Osteoblast (primary cell): ENCODE measurements at places on chromosomes 2 and 18. TPM values are rescaled to one million over a fixed set of nuclear protein-coding genes. Genes with fewer than 3 reads are reported as not detected.

DNA sequence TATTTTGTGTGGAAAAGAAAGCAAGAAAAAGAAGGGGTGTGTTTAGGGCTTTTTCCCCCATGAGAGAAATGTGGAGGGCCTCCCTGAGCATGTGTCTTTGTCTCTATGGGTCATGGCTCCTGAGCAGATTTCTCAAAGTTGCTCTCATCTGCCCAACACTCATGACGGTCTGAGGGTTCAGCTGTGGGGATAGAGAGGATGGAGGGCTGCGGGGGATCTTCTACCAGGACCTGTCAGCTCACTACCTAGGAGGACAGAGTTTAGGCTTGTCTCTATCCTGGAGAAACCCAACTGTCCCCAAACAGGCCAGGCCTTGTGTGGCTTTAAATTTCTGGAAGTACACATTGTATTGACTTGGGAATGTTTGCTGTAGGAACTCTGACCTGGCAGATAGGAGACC, 342.2 kb downstream of the MYCN start:
- no peaks in the 10 kb centered on the region for H3K27me3 ChIP-seq
- H3K4me3 ChIP-seq, result no peak overlapping the region
- H3K4me1 ChIP-seq, result no peaks in the 10 kb centered on the region
- no peak overlapping the region for H3K27ac ChIP-seq
- DNase-seq, result no peak

DNA sequence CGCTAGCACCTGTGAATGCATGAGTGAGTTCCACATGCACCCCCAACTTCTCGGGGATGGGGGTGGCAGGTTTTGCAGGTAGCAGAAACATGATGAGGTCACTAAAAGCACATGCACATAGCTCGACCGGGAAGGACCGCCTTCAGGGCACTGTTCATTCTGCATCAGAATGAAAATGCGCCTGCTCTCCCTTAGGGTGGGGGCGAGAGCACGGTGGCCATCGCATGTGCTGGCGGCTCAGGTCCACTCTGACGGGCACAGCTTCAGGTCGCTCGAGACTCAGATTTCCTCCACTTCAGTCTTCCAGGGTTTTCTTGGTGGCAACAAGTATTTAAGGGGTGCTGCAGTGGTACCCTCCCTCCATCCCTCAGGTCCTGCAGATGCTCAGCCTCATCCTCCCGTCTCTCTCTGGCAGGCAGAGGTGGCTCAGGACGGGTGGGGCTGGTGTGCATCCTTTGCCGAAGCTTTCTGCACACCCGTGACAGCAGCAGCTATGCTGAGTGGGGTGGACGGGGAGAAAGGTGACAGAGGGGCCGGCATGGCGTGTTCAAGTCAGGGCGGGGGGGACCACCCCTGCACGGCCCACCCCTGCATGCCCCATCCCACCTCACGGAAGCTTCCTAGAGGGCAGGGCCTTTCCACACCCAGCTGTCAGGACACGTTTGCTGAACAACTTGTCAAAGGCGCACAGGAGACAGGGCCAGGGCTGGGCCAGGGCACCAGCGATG, 14.8 kb downstream of the KCNIP3 start:
- no peak for DNase-seq
- peaks cover 32% of the 10 kb centered on the region for H3K27me3 ChIP-seq
- H3K36me3 ChIP-seq, result no peaks in the 10 kb centered on the region
- peaks cover 23% of the 10 kb centered on the region for H3K4me1 ChIP-seq
- no peak overlapping the region for H3K27ac ChIP-seq

DNA sequence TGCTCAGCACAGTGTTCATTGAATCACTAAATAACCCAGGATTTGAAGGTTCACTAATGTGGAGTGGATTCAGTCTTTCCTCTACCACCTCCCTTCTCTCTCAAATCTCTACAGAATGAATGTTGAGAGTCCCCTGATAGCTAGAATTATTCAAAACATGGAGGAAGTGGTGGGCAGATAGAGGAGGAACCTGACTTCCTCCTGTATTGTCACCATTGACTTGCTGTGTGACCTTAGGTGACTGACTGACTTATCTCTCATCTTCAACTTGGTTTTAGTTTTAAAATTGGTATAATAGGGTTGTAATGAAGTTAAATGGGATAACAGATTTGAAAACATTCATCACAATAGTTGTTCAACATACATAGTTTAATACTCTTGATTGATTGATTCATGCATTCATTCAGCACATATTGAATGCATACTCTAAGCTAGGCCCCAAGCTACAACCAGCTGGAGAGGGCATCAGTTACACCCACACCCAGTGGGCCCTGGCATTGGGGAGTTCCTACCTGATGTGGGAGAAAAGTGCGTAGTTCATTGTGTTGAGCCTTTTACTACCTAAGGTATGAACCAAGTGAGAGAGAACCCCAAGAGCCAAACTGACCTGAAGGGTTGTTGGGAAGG, 96.0 kb downstream of the WDR7 start:
- H3K27ac ChIP-seq, result no peak overlapping the region
- no peaks in the 10 kb centered on the region for H3K27me3 ChIP-seq
- H3K4me3 ChIP-seq, result no peak overlapping the region
- DNase-seq, result no peak
- H3K4me1 ChIP-seq, result no peaks in the 10 kb centered on the region
- H3K36me3 ChIP-seq, result no peaks in the 10 kb centered on the region

GRCh38 chr18:62981566-62981965, 266.2 kb downstream of the PHLPP1 start:
- no peak overlapping the region for H3K27ac ChIP-seq
- no peak overlapping the region for H3K4me3 ChIP-seq
- H3K36me3 ChIP-seq, result peaks cover 2% of the 10 kb centered on the region

- peaks cover 15% of the 10 kb centered on the region for H3K4me1 ChIP-seq
- peak; percentile 85 for DNase-seq
- H3K27me3 ChIP-seq, result no peaks in the 10 kb centered on the region
- H3K4me3 ChIP-seq, result no peak overlapping the region
- no peaks in the 10 kb centered on the region for H3K36me3 ChIP-seq
- no peak overlapping the region for H3K27ac ChIP-seq
Observed at GRCh38 chr2:217370391-217370790, 510.5 kb upstream of the TNP1 start.

GRCh38 chr2:226736382-226736781, 63.2 kb downstream of the IRS1 start:
- H3K36me3 ChIP-seq, result peaks cover 31% of the 10 kb centered on the region
- no peak overlapping the region for H3K27ac ChIP-seq
- no peak for DNase-seq
- H3K4me1 ChIP-seq, result peaks cover 19% of the 10 kb centered on the region
- H3K27me3 ChIP-seq, result no peaks in the 10 kb centered on the region

GRCh38 chr2:15984368-15985255, 44.3 kb downstream of the MYCN start:
- DNase-seq, result no peak
- H3K4me3 ChIP-seq, result no peak overlapping the region
- no peaks in the 10 kb centered on the region for H3K36me3 ChIP-seq
- no peaks in the 10 kb centered on the region for H3K4me1 ChIP-seq
- H3K27me3 ChIP-seq, result no peaks in the 10 kb centered on the region
- H3K27ac ChIP-seq, result no peak overlapping the region

DNA sequence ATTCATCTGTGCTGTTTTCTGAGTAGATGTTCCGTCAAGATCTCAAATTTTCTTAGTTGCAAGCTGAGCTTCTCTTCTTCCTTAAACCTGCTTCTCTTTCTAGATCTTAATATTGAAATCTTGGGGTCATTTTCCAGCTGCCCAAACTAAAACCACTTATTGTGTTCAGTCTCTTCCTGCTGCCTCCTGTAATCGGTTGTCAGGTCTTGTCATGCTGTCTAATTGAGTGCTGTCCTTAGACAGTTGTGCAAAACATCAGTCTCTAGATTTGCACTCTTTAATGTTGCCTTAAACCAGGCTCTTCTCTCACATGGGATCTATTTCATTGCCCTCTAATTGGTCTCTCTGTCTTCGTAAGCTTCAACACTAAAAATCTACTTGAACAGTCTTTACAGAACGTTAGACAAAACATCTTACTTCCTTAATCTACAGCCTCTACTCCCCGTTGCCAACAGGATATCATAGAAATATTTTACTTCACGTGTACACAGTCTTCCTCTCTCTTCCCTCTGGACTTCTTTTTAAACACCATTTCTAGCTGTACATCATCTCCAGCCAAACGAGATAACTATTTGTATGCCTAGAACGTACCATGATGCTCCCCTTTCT, 34.9 kb downstream of the GPD2 start:
- H3K4me3 ChIP-seq, result no peak overlapping the region
- no peaks in the 10 kb centered on the region for H3K36me3 ChIP-seq
- H3K4me1 ChIP-seq, result peaks cover 15% of the 10 kb centered on the region
- no peak for DNase-seq

DNA sequence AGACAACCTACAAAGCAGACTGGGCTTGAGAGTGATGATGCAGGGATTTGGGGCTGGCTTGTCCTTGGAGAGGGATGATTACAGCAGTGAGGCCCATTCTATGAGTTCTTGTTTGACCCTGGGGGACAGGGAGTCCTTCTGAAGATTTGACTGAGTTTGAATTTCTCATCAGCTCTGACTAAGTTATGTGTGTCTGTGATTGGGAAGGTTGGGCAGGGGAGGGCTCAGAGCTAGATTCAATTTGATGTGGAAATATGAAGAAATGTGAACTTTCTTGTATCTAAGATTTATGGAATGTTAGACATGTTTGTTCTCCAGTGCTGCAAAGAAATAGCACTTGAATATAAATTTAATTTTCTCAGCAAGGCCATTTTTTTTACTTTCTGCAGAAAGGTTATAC, 19.9 kb upstream of the IL1R2 start:
- DNase-seq, result no peak
- no peaks in the 10 kb centered on the region for H3K27me3 ChIP-seq
- H3K4me3 ChIP-seq, result no peak overlapping the region
- peaks cover 37% of the 10 kb centered on the region for H3K4me1 ChIP-seq
- peak overlapping the region; percentile 79 for H3K27ac ChIP-seq

DNA sequence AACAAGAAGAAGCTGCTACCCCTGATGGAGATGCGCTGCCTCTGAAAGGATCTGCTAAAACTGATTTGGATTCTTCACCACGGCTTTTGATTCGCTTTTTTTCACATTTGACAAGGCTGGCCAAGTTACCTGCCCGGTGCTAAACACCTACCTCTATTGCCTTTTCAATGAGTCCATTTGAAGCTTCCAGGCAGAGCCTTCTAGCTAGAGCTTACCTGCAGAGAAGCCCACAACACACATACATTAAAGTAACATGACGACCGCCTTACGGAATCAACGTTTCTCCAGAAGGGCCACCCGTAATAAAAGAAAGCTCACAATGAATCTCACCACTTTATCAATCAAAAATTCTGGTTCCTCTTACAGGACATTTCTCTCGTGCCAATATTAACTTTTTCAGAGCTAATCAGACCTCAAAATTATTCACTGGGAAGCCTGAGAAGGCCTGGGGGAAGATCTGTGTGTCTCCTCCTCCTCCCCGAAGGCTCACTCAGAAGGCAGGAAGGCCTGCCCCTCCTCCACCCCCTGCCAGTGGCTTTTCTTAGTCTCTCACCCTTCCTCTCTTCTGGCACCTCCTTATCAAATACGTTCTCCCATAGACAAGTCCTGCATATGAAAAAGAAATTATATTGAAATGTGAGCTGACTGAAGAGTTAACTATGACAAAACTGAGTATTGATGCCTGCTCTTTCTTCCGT, 171.0 kb downstream of the DNER start:
- no peak overlapping the region for H3K27ac ChIP-seq
- H3K36me3 ChIP-seq, result no peaks in the 10 kb centered on the region
- H3K4me1 ChIP-seq, result no peaks in the 10 kb centered on the region
- H3K27me3 ChIP-seq, result no peaks in the 10 kb centered on the region
- H3K4me3 ChIP-seq, result no peak overlapping the region

DNA sequence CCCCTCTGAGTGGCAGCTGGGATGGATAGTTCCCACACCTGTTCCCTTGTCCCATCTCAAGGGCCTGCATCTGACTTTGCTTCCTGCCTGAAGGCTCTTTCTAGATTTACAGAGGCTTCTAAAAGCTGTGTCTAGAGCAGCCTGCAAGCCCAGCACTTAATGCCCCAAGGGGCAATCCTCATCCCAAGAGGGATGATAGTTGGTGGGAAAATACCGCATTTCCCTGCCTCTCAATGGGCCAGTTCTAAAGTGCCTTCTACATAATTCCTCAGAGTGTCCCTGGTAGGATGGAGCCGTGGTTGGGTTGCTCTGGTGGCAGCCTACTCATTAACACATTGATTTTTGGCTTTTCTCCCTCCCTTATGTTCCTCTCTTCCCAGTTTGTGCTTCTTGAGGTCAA, 29.5 kb downstream of the LAMA3 start:
- no peaks in the 10 kb centered on the region for H3K36me3 ChIP-seq
- no peak for DNase-seq
- H3K4me1 ChIP-seq, result peaks cover 54% of the 10 kb centered on the region
- no peak overlapping the region for H3K4me3 ChIP-seq
- no peaks in the 10 kb centered on the region for H3K27me3 ChIP-seq

- no peak overlapping the region for H3K4me3 ChIP-seq
- H3K36me3 ChIP-seq, result no peaks in the 10 kb centered on the region
- no peaks in the 10 kb centered on the region for H3K4me1 ChIP-seq
- H3K27ac ChIP-seq, result no peak overlapping the region
- peaks cover 8% of the 10 kb centered on the region for H3K27me3 ChIP-seq
- no peak for DNase-seq
Observed at GRCh38 chr2:26483957-26484565, 6.1 kb upstream of the OTOF start.

DNA sequence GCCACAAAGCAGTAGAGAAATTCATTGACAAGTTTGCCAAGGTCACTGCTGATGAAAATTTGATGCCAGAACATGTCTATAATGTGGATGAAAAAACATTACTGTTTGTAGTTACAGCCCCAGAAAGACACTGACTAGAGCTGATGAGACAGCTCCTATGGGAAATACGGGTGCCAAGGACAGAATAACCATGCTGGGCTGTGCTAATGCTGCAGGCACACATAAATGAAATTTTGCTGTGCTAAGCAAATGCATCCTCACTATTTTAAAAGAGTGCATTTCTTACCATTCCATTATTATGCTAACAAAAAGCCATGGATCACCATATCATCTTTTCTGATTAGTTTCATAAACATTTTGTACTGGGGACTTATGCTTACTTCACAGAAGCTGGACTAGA, 208.2 kb downstream of the FHOD3 start:
- no peaks in the 10 kb centered on the region for H3K27me3 ChIP-seq
- no peak overlapping the region for H3K4me3 ChIP-seq
- no peak for DNase-seq

- H3K4me1 ChIP-seq, result no peaks in the 10 kb centered on the region
- no peak for DNase-seq
- H3K27ac ChIP-seq, result no peak overlapping the region
Observed at GRCh38 chr2:180599804-180600203, 380.6 kb upstream of the UBE2E3 start.

AQP4 gene
- total RNA-seq, result not detected in 2 replicates

TLX2 gene
- total RNA-seq, result under 0.01 and 0.36 TPM in 2 replicates

ANKRD62 gene
- total RNA-seq, result not detected in 2 replicates

ZNF521 gene
- 27.5 and 33.6 TPM in 2 replicates for total RNA-seq

CCDC138 gene
- total RNA-seq, result 5.1 and 6.5 TPM in 2 replicates

DCDC2C gene
- total RNA-seq, result not detected in 2 replicates
